ENCODE measurements at places on chromosomes 7 and 10.

- DNase-seq = no peak
These were observed 3.9 kb downstream of the LSMEM1 start for GRCh38 chr7:112484671-112485167.

- no peak for DNase-seq
These were observed 61.1 kb downstream of the WDFY4 start for GRCh38 chr10:48745662-48746245.

DNA sequence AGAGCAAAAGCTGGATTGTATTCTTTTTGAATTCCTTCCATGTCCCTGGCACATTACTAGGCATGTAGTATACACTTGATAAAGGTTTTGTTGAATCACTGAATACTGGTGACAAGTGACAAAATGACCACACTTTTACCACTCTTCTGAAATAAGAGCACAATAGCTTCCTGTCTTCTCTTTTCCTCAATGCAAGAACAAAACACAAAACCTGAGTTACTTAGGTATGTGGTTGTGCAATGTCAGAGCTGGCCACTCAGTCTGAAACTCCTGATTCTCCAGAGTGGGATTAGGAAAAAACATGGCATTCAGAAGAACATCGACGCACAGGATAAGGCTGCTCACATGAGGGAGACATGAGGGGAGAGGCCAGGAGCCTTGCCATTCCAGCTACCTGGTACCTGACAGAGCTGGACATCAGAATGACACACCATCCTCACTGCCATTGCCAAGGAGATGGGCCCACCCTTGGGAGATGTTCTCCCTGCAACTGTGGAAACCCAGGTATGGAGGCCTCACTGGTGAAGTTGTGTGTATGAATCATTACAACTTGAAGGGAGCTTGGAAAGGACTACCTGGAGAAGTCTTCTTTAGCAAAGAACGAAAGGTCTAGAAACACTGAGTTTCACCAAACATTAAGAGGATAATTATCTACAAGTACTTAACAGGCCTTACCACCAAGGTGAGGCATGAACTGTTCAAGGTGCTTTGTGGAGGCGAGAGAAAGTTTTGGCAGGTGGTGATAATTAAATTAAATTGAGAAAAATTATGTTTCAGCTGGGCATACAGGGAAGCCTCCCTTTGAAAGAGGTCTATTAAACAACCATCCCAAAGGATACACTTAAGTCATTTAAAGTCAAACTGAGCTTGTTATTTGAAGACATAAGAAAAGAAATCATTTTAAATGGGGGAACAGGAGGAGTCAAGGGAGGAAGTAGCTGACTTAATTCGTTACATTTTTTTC, 246.5 kb upstream of the AOAH start:
- DNase-seq = no peak

GRCh38 chr7:142740786-142741185, 8.5 kb upstream of the PRSS1 start:
- no peak for DNase-seq

GRCh38 chr7:75951506-75951905, 36.6 kb downstream of the POR start:
- no peak for DNase-seq
